M059J (cell line): ENCODE measurements at places on chromosomes 6 and 20.
A peak's percentile ranks its signal among the peaks of the same experiment; 100 is the strongest.

DNA sequence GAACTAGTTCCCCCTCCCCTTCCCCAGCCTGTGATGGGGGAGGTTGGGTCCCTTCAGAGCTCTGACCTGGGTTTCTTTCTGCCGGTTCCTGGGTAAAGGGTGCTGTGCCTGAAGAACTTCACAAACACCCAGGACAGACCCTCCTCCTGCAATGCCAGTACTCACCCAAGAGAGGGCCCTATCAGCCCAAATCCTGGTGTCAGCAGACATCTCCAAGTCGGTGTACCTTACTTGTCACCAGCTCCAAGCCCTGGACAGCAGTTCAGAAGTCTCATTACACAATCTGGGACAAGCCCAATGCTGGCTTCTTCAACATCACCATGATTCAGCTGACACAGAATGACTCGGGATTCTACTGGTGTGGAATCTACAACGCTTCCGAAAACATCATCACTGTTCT is 467 bp downstream of the TREML4 start:
- no peak for DNase-seq

GRCh38 chr6:128963561-128963960 is 80.6 kb downstream of the LAMA2 start:
- DNase-seq = peak; percentile 27

DNA sequence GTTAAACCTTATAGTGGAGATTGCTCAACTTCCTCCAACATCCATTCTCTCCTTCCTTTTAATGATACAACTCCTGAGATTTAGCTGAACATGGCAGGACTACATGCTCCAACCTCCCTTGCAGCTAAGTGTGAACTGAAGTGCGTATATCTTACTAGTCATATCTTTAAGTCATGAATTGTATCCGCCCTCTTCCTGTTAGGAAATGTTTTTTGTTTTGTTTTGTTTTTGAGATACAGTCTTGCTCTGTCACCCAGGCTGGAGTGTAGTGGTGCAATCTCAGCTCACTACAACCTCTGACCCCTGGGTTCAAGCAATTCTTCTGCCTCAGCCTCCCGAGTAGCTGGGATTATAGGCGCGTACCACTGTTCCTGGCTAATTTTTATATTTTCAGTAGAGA is 8.8 kb upstream of the OSTM1 start:
- DNase-seq = no peak

DNA sequence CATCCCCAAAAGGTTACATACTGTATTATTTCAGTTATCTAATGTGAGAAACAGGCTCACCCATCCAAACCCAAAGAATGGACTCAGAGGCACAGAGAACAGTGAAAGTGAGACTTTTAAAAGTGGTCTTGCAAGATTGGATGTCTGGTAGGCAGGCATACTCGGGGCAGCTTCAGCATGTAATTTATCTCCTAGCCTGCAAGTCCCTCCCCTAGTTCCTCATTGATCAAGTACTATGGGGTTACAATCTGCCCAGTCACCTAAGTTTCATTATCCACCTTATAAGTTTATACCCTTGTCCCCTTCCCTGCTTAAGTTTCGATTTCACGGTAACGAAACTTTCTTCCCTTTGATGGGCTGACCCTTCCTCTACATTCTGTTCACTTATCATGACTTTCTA is 20.8 kb upstream of the ZNF451 start:
- no peak for DNase-seq

DNA sequence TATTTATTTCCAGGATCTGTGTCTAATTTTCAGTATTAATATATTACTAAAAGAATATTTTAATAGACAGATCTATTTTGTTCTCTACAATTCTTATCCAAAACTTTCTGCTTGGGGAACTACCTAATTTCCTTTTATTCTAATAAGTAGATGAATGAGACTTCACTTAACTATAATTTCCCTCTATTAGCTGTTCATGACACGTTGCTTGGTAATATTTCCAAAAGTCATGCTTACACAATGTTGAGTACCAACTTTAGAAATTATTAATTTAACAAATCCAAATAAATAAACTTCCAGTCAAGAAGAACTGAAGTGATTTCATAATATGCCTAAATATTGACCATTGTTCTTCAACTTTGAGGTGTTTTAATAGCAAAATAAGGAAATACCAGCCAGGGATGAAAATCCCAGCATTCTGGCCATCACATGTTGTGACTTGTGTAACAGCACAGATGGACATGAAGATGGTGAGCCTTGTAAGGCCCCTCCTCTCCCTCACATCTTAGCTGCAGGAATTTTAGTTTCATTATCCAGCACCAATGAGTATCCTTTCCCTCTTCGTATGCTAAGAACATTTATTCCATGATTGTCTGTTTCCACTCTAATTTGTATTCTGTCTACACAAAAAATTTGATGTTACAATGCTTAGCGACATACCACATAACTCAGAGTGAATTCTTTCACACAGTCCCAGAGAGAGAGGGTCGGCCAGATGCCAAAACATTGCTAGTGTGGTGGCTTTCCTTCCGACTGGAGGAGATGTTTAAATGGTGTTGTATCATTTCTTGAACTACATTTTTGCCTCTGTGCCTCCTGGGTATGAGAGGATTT is 137.5 kb downstream of the FOXA2 start:
- DNase-seq = peak; percentile 44

- peak; percentile 72 for DNase-seq
Measured at GRCh38 chr6:88843040-88843439, 120.4 kb downstream of the RNGTT start.

DNA sequence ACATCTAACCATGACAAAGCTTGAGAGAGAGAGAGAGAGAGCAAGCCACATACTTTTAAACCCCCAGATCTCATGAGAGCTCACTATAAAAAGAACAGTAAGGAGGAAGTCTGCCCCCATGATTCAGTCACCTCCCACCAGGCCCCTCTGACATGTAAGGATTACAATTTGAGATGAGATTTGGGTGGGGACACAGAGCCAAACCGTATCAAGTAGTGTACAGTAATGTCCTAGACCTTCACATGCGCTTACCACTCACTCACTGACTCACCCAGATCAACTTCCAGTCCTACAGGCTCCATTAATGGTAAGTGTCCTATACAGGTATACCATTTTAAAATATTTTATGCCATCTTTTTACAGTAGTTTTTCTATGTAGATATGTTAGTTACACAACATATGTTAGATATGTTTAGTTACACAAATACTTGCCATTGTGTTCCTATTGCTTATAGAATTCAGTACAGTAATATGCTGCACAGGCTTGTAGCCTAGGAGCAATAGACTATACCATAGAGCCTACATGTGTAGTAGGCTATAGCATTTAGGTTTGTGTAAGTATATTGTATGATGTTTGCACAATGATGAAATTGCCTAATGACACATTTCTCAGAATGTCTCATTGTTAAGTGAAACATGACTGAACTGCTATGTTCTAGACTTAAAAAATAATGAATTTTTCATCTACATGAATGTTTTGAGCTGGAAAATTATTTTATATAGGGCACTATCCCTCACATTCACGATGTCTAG is 11.7 kb downstream of the TSPYL1 start:
- DNase-seq = no peak

GRCh38 chr6:139931747-139932146 is 557.3 kb upstream of the CITED2 start:
- no peak for DNase-seq

DNA sequence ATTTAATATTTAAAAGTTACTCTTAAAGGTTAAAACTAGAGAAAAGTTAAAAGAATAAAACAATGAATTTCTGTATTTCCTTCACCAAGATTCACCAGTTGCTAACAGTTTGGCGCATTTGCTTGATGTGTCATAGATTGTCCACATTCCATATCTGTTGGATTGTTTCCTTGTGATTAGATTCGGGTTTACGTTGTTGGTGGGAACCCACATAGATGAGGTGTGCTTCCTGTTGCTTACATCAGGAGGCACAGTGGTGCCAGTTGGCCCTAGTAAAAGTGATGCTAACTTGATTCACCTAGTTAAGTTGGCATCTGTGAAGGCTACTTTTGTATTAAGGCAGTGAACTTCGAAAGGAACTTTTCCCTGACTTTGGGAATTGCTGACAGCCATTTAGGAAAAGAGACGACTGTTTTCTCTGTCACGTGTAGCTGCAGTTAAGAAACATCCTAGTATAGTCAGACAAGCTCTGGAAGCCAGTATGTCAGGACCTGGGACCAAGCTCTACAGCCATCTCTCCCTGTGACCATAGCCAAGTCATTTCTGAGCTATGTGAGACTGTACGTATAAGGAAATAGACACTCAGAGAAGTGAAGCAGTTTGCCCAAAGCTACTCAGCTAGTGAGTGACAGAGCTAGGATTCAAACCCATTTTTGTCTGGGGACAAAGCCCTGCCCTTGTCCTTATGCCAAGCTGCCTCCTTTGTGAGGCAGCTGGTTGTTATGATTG is 49.0 kb downstream of the PPARD start:
- DNase-seq = peak; percentile 99

GRCh38 chr6:31128093-31128676 is 7.9 kb upstream of the CDSN start:
- peak; percentile 66 for DNase-seq

GRCh38 chr20:63417738-63418120 is 54.7 kb downstream of the KCNQ2 start:
- DNase-seq = no peak

- DNase-seq = no peak
Measured at GRCh38 chr6:4971851-4972250, 32.0 kb downstream of the RPP40 start.

DNA sequence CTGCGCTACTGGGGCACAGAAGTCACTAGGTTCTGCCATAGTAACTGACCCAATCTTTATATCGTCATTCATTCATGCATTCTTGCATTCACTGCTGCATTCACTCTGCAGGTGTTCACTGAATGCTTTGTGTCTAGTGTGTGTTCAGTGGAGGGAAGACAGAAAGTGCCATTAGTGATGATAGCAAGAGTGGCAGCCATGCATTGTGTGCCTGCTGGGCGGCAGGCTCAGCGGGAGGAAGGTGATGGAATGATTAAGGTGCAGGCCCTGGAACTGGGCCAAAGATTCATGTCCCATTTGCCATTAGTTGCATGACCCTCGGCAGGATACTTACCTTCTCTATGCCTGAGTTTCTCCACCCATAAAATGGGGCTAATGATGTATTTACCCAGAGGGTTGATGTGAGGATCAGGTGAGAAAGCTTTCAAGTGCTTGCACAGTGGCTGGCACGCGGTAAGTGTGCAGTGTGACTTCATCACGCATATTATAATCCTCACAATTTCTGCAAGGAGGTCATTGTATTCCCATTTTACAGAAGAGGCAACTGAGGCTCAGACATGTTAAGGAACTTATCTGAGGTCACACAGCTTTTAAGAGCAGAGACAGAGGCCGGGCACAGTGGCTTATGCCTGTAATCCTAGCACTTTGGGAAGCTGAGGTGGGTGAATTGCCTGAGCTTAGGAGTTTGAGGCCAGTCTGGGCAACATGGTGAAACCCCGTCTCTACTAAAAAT is 40.1 kb downstream of the ITPR3 start:
- no peak for DNase-seq

GRCh38 chr20:63448031-63448430 is 24.4 kb downstream of the KCNQ2 start:
- DNase-seq = no peak

- no peak for DNase-seq
Measured at GRCh38 chr20:10837901-10838300, 164.1 kb upstream of the JAG1 start.

- peak; percentile 53 for DNase-seq
Measured at GRCh38 chr6:137944793-137945498, 77.9 kb downstream of the TNFAIP3 start.

DNA sequence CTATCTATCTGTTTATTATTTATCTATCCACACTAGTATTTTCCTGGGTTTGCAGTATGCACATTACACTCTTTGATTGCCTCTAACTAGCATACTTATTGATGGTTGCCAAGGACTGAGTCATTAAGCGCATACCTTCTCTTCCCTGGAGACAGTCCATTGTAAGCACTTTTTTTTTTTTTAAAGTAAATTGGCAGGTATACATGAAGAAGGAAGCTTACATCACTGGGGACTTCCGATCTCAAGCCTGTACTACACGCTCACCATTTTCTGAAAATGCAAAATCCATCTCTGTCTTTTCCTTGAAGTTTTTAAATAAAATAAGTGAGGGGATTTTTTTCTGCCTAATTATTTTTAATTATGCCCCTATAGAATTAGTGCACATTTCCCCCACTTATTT is 63.5 kb downstream of the HMGN3 start:
- DNase-seq = peak; percentile 37

DNA sequence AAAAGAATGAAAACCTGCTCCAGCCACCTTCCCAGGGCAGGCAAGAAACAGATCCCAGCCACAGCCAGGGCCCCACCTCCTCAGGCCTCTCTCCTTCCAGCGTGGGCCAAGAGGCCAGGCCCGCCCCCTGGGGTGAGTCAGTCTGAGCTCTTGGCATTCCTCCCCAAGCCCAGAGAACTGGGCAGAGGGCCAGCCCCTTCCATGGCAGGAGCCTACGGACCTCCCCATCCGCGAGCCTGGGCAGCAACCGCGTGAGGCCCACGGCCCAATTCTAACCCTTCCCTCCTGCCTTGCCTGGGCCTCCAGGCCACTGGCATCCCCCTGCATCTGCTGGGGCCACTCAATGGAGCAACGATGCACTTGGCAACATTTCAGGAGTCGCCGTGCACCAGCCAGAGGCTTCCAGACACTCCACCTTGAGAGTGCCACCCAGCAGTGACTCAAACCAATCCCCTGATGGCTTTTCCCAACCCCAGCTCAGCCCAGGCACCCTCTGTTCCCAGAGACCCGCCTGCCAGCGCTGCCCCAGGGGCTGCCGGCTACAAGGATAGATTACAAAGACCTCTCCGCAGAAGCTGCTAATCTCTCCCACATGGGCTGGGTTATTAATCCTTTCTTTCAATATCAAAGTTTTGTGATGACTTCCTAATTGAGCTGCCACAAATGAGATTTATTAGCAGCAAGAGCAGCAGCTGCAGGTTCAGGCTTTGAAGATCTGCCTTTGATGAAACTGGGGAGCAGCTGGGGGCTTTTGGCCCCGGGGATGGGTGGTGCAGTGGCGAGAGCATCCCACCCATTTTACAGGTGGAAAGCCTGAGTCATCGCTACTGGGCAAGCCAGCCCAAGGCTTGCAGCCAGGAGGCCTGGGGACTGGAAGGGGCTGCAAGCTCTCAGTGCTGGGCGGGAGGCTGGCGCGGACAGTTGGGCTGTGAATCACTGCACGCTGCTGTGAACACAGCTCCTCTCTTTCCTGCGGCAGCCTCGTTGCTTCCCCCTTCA is 85.7 kb downstream of the NFATC2 start:
- peak; percentile 99 for DNase-seq

DNA sequence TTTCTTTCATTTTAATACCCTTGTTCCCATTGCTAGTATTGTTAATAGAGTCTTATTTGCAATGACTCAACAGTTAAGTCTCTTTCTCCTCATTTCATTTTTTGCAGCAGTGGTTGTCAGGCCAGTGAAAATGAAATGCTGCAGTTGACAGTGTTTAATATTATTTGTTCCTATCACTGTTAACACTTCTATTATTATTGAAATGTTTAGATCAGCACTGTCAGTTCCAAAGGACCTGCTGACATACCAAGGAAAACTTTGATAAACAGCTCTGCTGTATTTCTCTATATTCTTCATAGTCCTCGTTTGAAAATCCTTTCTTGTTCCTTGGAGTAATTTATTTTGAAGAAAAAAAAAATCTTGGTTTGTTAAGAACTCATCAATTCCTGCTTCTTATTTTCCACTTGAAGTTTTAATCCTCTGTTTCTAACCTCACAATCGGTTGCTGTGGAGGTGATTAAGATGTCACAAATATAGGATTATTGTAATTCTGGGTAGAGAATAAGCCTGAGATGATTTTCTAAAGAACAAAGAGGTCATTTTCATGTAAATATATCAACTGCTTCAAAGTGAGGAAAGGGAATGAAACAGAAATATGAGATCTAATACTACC is 1065.9 kb upstream of the CITED2 start:
- peak; percentile 18 for DNase-seq
